Renal cortical epithelial cell (primary cell): ENCODE measurements at places on chromosomes 12 and 14. TPM values are rescaled to one million over a fixed set of nuclear protein-coding genes. Genes with fewer than 3 reads are reported as not detected.

DNA sequence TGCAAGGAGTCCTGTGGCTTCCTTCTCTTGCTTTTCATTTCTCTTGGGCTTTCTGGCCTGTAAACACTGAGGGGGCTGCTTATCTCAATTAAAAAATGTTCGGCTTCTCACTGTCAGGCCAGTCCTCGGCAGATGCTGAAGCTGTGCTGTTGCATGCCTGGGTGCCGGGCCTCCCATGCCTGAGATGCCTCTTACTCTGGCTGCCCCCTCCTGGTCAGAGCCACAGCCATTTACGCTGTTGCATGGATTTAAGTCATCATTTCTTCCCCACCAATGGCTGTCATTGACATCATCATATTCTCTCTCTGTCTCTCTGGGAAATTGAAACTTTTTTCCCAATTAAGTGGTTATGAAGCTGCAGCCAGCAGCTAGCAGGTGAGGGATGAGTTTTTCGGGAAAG is 53.7 kb downstream of the FOXN4 start:
- DNase-seq: no peak

DNA sequence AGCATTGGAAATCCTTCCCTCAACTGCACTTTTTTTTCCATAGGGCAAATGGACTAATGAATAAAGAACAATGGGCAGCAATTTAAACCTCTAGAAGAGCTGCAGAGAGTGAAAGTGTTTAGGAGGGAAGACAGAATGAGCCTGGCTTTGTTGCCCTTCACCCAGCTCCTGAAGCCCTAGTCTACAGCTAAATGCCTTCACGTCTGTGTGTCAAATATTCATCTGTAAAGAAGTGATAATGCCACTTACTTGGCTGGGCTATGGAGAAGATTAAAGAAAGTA is 45.6 kb downstream of the FLRT2 start:
- no peak for DNase-seq

DNA sequence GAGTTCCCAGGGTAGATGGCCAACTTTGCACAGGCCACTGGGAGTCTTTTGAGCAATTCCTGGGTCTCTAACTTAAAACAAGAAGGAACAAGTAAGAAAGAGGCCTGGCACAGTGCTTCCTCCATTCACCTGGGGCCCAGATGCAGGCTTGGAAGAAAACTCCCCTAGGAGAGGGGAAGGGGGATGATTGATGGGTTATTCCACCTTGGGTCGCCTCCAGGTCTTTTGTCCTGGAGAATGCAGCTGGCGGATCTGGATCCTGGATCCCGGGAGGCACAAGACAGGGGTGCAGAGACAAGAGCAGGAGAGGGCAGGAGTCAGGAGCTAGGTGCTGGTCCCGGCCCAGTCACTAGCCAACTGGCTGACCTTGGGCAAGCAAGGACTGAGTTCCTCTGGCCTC is 74.5 kb downstream of the ESRRB start:
- DNase-seq: no peak

DNA sequence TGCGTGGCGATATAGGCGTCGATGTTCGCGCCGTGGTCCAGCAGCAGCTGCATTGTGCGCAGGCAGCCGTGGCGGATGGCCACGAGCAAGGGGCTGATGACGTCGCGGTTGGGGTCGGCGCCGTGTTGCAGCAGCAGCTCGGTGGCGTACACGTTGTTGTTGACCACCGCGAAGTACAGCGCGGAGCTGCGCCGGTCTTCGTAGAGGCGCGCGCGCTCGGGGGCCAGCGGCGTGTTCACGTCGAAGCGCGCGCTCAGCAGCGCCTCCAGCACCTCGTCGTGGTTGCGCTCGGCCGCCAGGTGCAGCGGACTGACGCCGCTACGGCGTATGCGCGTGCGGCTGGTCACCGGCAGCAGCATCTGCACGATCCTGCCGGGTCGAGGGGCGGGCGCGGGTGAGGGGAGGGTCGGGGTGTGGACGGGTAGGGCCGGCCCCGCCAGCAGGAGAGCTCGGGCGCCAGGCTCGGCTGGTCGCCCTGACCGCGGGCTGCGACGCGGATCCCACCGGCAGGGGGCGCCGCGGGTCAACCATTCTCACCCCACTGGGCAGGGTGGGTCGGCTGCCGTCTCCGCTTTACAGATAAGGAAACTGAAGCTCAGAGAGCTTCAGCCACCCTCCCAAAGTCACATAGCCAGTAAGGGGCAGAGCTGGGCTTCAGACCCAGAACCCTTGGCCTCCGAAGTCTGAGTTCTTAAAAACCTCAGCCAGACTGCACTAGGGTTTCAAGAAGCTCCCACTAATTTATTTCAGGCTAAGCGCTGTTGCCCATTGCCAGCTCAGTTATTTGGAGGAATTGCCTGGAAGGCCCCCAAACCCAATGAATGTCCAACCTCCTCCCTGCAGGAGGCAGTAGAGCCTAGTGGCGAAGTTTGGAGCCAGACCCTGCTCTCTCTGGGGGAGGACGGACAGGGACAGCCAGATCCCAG is 12.4 kb downstream of the FAM181A start:
- DNase-seq: no peak

DNA sequence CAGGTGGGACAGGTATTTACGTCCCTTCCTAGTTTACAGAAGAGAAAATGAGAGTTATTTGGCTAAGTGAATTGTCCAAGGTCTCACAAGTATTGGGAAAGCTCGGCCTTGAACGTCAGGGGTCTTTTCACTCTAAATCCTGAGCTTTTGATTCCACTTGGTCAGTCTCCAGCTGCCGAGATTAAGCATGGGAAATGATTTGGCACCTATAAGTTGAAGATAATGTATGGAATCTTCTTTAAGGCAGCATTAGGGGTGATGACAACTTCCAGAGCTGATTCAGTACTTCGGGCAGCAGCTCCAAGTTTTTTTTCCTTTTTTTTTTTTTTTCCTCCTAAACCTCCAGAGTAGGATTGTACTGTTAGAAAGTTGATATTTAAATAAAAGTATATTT is 722 bp downstream of the FAM234B start:
- peak; percentile 2 for DNase-seq

GRCh38 chr12:89350630-89351488 is 1.4 kb downstream of the DUSP6 start:
- DNase-seq: no peak

DNA sequence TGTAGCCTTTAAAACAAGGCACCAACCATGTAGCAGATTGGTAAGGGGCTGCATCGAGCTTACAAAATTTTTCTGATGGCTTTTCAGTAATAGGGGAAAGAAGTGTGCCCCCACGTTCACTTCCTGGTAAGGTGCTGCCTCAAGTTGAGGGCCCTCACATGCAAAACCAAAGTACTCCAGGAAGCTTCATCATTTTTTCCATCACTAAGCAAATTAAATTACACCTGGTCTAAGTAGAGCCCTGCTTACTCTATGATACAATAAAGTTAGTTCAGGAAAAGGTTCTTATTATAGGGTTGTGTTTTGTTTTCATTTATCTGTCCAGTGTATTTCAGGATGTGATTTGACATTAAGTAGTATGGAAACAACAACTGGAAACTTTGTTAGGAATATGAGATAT is 15.0 kb upstream of the AKAP5 start:
- no peak for DNase-seq

DNA sequence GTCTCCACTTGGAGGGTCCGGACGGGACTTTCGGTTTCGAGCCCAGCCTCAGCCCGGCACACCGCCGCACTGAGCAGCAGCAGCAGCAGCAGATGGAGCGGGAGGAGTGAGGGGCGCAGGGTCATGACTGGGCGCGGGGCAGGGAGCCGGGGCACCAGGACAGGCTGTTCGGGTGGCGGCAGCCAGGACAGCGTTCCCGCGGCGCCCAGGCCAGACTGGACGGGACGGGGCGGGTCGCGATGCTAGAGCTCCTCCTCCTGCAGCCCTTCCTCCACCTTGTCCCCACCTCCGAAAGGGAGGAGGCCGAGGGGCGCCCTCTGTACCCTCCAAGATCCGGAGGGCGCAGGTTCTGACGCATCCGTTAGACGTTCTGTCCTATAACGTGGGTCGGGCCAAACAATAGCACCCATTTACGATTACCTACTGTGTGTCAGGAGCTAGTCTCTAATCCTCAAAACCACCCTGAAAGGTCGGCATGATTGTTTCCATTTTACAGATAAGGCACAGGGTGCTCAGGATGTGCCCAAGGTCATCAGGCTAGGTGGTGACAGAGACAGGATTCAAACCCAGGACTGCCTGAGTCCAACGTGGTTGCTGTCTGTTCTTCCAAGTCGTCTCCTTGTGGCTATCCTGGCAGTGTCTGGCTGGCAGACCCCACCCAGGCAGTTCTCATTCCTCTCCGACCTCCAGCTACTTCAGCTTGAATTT is at the start of gene FKBP11:
TSS of gene FKBP11 (minus strand) at position 189 of the 708 bp plus-strand sequence. CDS start at position 125, 64 bp downstream.
- no peak for DNase-seq

GRCh38 chr12:116538076-116538591 is 21.0 kb upstream of the MAP1LC3B2 start:
- no peak for DNase-seq

GRCh38 chr14:67943947-67944346 is 124.4 kb downstream of the RAD51B start:
- DNase-seq: peak; percentile 88

- DNase-seq: no peak
Measured at GRCh38 chr14:36935976-36936678, 236.3 kb downstream of the SLC25A21 start.

DNA sequence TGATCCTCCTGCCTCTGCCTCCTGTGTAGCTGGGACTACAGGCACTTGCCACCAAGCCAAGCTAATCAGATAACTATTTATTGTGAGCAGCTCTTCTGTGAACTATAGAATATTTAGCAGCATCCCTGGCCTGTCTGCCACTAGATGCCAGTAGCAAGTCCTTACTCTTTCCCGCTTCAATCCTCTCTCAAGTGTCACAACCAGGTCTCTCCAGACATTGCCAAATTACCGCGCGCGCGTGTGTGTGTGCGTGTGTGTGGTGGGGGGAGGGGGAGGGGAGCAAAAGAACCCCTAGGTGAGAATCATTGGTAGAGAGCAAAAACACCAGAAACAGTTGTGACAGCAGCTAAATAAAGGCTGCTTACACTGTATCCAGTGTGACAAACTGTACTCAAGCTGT is 49.9 kb downstream of the PPP2R5E start:
- no peak for DNase-seq

DNA sequence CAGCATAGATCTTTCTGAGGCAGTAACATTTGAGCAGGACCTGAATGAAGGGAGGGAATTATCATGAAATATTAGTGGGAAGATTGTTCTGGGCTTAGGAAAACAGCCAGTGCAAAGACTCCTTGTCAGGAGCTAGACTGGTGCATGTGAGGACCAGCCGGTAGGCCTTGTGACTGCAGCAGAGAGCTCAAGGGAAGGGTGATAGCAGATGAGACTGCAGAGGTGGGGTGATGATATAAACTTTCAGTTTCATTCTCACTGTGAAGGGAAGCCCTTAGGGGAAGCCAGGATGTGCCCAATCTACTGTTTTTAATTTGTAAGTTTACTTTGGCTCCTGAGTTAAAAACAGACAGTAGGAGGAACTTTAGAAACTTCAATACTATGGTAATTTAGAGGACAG is 12.4 kb downstream of the IL22 start:
- DNase-seq: no peak

GRCh38 chr14:24416254-24416931 is 13.1 kb downstream of the CBLN3 start:
- no peak for DNase-seq

DNA sequence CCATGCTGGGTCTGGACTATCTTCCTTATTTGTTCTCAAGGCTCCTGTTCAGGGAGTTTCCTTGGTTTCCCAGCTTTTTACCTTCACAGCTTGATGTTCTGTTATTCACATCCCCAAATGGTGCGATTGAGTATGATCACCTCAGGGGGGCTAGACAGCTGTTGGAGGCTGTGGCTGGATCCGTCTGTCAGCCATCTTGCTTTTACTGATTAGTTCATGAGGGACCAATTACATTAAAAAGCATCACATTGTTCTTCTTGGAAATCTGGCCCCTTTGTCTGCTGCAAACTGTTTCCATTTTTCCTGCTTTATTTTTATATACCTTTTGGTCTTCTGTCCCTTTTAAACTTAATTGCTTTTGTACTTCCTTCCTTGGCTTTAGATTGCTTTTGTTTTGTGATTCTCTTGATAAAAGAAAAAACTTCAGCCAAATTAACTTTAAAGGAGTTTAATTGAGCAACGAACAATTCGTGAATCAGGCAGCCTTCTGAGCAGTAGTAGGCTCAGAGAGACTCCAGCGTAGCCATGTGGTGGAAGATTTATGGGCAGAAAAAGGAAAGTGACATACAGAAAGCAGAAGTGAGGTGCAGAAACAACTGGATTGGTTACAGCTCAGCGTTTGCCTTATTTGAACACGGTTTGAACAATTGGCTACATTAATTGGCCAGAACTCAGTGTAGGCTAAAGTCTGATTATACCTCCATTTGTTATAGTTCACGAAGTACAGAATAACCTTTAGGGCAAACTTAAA is 208.7 kb downstream of the AEBP2 start:
- no peak for DNase-seq

DNA sequence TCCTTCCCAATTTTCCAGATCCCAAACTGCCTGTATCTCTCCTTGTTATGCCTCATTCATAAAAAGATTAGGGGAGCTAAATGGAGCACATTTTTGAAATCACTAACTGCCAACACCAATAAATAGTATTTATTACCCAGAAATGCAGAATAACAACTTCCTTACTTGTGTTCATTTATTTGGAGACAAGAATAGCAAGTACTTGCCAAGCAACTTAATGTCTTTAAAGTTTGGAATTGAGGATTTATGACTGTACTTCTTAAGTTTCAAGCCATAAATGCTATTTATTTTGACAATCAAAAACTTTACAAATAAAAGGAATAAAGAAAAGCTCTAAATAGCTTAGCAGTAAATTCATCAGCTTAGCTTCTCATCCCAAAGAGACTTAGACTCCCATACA is 626.1 kb upstream of the NOVA1 start:
- DNase-seq: no peak

DNA sequence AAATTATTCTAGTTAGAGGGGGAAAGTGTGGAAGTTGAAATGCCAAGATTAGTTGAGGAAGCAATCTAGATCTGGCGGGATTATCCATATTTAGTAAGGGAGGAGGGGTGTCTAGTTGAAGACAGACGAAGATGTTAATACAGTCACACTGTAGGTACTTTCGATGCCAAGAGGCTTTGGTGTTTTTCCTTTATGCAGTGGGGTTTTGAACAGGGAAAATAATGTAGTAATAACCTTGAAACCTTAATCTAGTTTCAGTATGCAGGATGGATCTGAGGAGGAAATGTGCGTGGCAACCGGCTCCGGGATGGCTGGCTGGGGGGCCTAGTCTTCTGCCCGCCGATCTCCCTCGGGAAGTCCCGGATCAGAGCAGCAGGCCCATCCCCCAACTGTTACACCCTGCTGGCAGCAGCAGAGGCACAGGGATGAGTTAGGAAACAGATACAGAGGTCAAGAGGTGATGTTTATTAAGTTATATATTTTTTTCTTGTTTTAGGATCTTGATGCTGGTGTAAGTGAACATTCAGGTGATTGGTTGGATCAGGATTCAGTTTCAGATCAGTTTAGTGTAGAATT is 27.4 kb downstream of the MDM2 start:
- no peak for DNase-seq

GRCh38 chr12:26009593-26009992 is 51.1 kb downstream of the RASSF8 start:
- no peak for DNase-seq

Gene BMAL2
- 24.6 and 65.5 TPM in 2 replicates for total RNA-seq

Gene ANKRD33
- not detected in 2 replicates for total RNA-seq

Gene CMKLR1
- not detected in 2 replicates for total RNA-seq

Gene ORAI1
- total RNA-seq: 6.9 and 14.0 TPM in 2 replicates

Gene FOXG1
- total RNA-seq: not detected in 2 replicates

Gene PTHLH
- 0.40 and 9.7 TPM in 2 replicates for total RNA-seq

Gene PRR4
- total RNA-seq: 1.4 and 2.3 TPM in 2 replicates

Gene SDS
- total RNA-seq: 0.25 TPM in 1 of 2 replicates, not detected in the other

Gene PLEKHD1
- total RNA-seq: 0.10 TPM in 1 of 2 replicates, not detected in the other

Gene SLC17A8
- under 0.01 and 0.30 TPM in 2 replicates for total RNA-seq
